ENCODE measurements at places on chromosomes 13 and 19. TPM values are rescaled to one million over a fixed set of nuclear protein-coding genes. Genes with fewer than 3 reads are reported as not detected.

ZNF66 gene
- total RNA-seq: not detected

PRR19 gene
- total RNA-seq: 3.6 TPM

SERTAD1 gene
- total RNA-seq: 24.5 TPM

BRME1 gene
- total RNA-seq: 0.64 TPM

GRIN2D gene
- total RNA-seq: 7.8 TPM

DKKL1 gene
- total RNA-seq: 0.55 TPM

TMEM255B gene
- 0.90 TPM for total RNA-seq

ZFR2 gene
- 0.36 TPM for total RNA-seq

CYP4F8 gene
- total RNA-seq: not detected

PSG3 gene
- 0.07 TPM for total RNA-seq

CD177 gene
- total RNA-seq: 0.09 TPM

SIGLEC5 gene
- total RNA-seq: not detected

CEACAM21 gene
- 0.15 TPM for total RNA-seq

INSR gene
- total RNA-seq: 2.5 TPM

C5AR1 gene
- 3.3 TPM for total RNA-seq

GDF15 gene
- total RNA-seq: 15.2 TPM

SLC25A42 gene
- total RNA-seq: 0.92 TPM

SLC7A10 gene
- total RNA-seq: not detected

IRF2BP1 gene
- 33.3 TPM for total RNA-seq

HIPK4 gene
- 0.16 TPM for total RNA-seq

CNN1 gene
- total RNA-seq: 0.45 TPM

IGSF23 gene
- 0.19 TPM for total RNA-seq

SPACA4 gene
- total RNA-seq: not detected

ZSCAN4 gene
- not detected for total RNA-seq

KLF16 gene
- total RNA-seq: 32.0 TPM

ZNF28 gene
- 0.66 TPM for total RNA-seq

All from A549 treated with dexamethasone at 1 μM for 4 hours (cell line).